NCI-H1417 treated with DMSO at 0.1 percent for 48 hours (cell line): ENCODE measurements at places on chromosomes 11 and 22.

- DNase-seq: peak; percentile 69
These were observed 281.9 kb downstream of the CADM1 start for GRCh38 chr11:115222218-115222862.

DNA sequence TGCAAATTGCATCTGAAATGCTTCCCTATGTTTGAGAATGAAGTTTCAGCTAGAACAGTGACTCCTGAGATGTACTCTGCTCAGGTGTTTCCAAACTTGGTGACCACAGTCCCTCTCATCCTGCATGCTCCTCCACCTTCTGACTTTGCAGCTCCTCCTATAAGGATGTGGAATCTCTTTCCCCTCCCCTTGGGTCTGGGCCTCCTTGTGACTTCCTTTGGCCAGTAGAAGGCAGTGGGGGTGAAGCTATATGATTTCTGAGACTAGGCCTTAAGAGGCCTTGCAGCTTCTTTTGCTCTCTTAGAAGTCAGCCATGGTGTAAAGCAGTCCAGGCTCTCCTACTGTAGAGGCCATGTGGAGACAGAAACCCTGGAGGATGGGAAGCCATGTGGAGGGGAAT, 50.7 kb downstream of the CSF2RB start:
- DNase-seq: no peak

- DNase-seq: no peak
These were observed 494 bp downstream of the ZDHHC5 start for GRCh38 chr11:57668434-57668782.

DNA sequence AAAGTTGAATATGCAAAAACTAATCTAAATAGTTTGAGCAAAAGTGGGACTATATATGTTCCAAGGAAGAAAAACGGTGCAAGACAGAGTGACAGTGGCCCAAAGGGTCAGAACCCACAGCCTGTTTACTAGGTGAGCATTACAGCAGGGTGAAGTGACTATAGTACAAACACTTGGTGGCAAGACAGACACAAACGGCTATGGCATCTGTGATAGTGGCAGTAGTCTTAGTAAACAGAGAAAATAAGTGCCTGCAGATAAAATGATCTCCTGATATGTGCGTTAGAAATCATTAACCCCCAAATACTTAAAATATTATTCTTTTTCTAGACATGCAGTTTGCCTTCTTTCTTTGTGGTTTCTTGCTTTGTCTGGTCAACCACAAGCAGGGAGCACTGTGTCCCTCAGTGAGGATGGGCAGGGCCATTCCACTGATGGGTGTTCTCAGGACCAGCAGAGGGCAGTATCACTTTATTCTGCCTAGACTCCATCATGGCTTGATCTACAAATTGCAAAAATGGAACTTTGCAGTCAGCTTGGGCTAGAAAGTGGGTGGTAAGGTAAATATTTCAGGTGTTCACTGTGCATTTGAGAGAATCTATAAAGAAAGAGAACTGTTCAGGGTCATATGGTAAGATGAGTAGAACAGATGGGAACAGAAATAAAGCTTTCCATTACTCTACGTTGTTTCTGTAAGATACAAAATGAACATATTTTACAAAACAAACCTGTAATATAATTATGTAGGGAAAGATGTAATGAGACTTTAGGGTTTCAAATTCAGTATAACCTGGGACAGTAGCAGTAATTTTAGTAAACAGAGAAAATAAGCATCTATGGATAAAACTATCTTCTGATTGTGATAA, 198.2 kb downstream of the SWAP70 start:
- no peak for DNase-seq

DNA sequence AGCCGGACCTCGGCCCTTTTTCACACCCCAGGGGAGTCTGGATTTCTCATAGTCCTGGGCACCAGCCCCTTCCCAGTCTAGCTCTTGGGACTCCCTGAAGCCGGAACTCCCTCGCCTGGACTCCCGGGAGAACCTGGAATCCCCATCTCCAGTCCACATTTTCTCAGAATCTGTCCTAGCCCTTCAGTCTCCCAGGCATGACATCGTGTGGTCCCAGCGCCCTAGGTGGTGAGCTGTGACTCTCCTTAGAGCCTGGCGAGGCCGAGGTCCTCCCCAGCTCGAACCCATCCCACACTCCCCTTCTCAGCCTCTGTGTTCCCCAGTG, 673 bp upstream of the DUSP18 start:
- DNase-seq: no peak

DNA sequence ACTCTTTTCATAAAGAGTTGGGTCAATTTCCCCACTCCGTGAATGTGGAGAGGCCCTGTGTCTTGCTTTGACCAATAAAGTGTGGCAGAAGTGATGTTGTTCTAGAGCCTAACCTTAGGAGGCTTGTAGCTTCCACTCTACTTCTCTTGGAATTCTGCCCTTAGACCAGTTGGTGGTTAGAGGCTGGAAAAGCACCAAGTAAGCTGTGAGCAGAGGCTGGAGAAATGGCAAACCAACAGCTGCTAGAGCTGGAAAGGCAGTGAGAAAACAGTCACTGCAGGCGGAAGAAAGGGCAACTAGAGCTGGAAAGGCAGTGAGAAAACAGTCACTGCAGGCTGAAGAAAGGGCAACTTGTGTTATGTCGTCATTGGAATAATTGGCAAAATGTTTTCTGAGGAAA, 29.8 kb upstream of the MSANTD2 start:
- DNase-seq: no peak

DNA sequence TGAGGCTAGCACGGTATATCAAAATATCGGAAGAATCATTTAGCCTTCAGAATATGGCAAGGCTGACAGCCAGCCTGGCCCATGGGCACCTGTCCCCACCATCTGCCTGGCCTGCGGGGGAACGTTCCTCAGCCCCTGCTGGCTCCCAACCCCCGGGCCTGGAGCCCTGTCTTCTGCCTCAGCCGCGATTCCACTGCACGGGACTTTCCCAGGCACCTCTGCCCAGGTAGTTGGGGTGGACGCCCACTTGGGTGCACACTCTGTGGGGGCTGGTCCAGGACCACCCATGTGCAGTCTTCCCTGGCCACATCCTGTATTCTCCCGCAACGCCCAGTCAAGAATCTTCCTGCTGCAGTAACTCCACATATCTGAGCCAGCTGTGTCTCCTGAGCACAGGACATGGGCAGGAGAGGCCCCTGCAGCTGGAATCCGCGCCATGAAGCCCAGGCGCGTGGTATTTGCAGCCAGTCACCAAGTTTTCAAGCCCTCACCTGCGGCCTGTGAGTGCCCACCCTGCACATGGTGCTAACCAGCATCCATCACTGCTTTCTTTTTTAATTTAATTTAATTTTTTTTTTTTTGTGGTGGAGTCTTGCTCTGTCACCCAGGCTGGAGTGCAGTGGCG, 77.9 kb downstream of the KCNQ1 start:
- no peak for DNase-seq

DNA sequence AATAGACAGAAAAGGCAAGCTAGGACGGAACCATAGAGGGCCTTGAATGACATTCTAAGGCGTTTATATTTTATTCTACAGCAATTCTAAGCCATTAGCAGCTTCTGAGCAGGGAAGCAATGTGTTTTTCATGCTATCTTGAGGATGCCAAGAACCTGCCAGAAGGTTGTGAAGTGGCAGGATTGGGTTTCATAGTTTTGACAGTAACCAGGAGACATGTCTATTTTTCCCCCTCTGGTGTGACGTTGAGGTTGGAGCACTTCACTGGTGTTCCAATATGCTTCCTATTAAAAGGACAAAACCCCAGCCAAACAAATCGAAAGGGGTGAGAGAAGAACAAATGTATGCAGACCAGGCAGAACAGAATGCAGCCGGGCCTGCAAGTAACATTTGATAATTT, 148.2 kb downstream of the SPATA19 start:
- DNase-seq: no peak

- DNase-seq: no peak
These were observed 131.9 kb downstream of the ADAMTS15 start for GRCh38 chr11:130580372-130580771.
